ENCODE measurements at places on chromosomes 3 and 15. TPM values are rescaled to one million over a fixed set of nuclear protein-coding genes. Genes with fewer than 3 reads are reported as not detected.

THAP10 gene
- total RNA-seq, result 0.66 TPM

RASL12 gene
- total RNA-seq, result 0.55 TPM

SOX14 gene
- not detected for total RNA-seq

MAP6D1 gene
- total RNA-seq, result 0.62 TPM

SNTN gene
- not detected for total RNA-seq

CHRD gene
- total RNA-seq, result 3.4 TPM

HRG gene
- total RNA-seq, result not detected

DMXL2 gene
- total RNA-seq, result 15.3 TPM

SLC51A gene
- 4.3 TPM for total RNA-seq

CPLX3 gene
- not detected for total RNA-seq

RNU6-1 gene
- under 0.01 TPM for total RNA-seq

SNRPN gene
- total RNA-seq, result 208 TPM

RBP2 gene
- total RNA-seq, result 2.5 TPM

CCDC191 gene
- total RNA-seq, result 1.2 TPM

DHX36 gene
- total RNA-seq, result 30.3 TPM

TMEM207 gene
- not detected for total RNA-seq

HIGD2B gene
- total RNA-seq, result not detected

HYAL1 gene
- 50.5 TPM for total RNA-seq

SLC51B gene
- total RNA-seq, result 14.4 TPM

GAP43 gene
- not detected for total RNA-seq

PLCB2 gene
- not detected for total RNA-seq

LMOD3 gene
- total RNA-seq, result not detected

GOLGA8S gene
- total RNA-seq, result not detected

SFMBT1 gene
- 12.8 TPM for total RNA-seq

PFN2 gene
- total RNA-seq, result 78.2 TPM

B3GALNT1 gene
- total RNA-seq, result not detected

HACL1 gene
- 25.7 TPM for total RNA-seq

APPL1 gene
- total RNA-seq, result 29.0 TPM

SLC9A9 gene
- total RNA-seq, result not detected

SPTSSB gene
- 0.84 TPM for total RNA-seq

GOLGA6L4 gene
- total RNA-seq, result 1.7 TPM

PRR23C gene
- not detected for total RNA-seq

CA12 gene
- total RNA-seq, result 0.08 TPM

CCDC71 gene
- 14.3 TPM for total RNA-seq

MNS1 gene
- 2.3 TPM for total RNA-seq

MRPL3 gene
- 172 TPM for total RNA-seq

PLA2G4D gene
- total RNA-seq, result not detected

All from HepG2 (cell line).